Stimulated activated CD8-positive, alpha-beta memory T cell treated with anti-CD3 and anti-CD28 coated beads, Interleukin-12 subunit alpha, Interleukin-12 subunit beta, amount 100 ng/mL, for 4 hours (primary cell): ENCODE measurements at places on chromosomes 7 and 10.

DNA sequence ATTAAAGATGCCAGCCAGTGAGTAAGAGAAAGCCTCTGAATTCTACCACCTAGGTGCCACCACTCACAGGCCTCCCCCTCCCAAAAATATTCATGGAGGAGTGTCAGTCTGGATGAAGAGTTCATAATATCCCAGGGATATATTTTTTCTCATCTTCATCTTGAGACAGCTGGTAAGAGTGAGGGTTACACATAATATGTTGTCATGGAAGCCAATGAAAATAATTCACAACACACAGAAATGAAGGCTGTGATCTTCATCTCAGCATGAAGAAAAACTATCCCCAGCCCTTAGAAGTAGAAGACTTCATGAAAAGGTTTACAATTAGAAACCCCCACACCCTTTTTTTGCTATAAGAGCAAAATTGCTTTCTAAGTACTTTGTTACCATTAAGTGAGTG, 175.6 kb downstream of the DNAH11 start:
- no peak for DNase-seq

GRCh38 chr7:1857487-1858421, 187.7 kb downstream of the ELFN1 start:
- no peak for DNase-seq

DNA sequence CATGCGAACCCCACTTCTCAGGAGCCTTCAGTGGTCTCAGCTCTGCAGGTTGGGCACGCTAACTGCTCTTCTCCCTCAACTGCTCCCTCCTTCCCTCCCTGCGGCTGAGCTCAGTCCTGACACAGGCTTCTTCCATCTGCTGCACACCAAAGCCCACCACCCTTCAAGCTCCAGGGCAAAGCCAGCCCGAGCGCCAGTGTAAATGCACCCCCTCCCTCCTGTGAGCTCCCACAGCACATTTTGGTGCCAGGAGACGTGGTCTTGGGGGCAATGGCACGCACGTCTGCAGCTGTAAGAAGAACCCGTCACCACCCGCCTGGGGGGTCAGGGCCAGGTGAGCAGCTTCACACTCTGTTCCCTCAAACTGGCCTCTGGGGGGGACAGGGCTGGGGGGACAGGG, 15.9 kb downstream of the VIPR2 start:
- no peak for DNase-seq

DNA sequence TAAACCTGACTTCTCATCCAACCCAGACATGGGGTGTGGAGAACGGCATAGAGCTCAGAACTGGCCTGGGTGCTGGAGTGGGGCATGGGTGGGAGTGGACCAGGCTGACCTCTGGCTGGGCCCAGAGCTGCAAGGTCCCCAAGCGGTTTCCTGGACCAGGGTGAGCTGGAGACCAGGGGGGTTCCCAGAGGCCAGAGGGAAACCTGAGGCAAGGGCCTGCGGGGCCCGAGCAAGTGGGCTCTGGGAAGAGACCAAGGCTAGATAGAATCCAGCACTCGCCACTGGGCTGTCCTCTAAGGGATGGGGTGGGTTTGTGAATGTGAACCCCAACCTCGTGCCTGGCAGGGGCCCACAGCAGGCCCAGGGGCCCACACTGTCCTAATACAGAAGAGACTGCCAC, 39.4 kb upstream of the RET start:
- DNase-seq, result no peak

DNA sequence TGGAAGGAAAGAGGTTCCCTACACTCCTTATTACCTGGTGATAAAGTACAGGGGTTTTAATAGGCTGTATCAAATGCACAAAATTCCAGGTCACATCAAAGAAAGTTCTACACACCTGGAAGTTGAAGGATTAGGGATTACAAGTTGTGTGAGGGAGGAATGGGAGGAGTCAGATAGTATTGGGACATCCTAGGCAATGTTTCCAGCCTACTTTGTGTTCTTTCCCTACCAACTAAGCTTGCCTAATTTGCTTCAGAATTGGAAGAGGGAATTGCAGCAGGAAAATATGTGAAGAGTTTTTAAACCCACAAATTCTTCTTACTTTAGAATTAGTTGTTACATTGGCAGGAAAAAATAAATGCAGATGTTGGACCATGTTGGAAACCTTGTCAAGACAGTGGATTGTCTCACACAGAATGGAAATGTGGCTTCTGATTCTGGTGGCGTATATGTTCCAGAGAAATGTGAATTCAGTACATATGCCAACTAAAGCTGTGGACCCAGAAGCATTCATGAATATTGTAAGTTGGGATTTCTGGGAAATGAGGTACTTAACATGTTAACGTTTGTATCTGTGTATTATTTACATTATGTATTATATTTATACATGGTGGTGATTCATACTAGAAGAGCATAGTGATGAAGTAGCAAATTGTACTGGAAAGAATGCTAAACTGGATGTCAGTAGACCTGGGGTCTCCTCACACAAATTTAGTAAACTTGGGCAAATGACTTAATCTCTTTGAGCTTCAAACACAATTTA, at the start of gene LIPM:
TSS of gene LIPM (plus strand) at position 208 of the 763 bp plus-strand sequence. CDS start at position 375, 167 bp downstream.
- no peak for DNase-seq

- DNase-seq, result no peak
Measured at GRCh38 chr10:43801626-43802025, 152.9 kb upstream of the ZNF32 start.

DNA sequence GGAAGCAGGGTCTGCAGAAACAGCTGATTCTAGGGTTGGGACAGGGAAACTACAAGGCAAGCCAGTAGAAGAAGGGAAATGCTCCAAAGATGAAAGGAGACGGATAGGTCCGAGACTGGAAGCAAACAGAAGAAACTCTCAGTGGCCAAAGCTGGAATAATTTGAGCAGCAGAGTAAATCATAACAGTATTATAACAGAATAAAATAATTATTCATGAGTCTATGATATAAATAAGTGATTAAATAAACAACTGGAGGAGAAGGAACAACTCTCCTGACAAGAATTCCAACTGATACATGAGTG, 27.6 kb downstream of the EZH2 start:
- DNase-seq, result no peak

DNA sequence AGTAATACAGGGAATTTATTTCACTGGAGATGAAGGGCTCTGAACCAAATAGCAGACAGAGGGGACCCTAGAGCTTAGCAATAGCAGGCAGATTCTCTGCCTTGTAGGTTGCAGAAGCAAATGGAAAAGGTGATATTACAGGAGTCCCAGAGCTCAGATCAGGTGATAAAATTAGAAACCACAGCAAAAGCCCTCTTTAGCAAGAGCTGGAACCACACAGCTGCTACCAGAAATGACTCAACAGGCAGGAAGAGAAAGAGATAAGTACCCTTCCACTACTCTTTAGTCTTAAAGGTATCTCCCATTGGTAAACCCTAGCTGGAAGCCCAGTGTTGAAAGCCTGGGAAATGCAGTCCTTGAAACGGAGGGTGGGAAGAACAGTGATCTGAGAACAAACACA, 535.6 kb upstream of the GHITM start:
- DNase-seq, result no peak

- no peak for DNase-seq
Measured at GRCh38 chr10:95741807-95742467, 14.0 kb upstream of the ENTPD1 start.

- no peak for DNase-seq
Measured at GRCh38 chr10:99621454-99622251, 1.4 kb upstream of the SLC25A28 start.

DNA sequence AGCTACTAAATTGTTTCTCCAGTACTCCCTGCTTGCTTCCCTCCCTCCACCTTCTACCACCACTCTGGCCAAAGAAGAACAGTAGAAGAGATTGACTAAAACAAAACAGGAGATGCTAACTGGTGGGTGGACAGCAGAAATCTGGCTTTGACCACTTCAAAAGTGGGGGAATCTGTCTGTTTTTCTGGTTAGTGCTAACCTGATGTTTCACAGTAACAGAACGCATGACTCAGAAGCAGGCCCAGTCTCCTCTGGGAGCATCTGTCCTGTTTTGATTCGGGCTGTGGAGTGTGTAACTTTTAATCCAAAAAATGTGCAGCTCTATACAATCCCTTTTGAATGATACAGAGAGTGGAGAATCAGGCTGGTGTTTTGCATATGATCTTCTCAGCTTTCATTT, 32.7 kb upstream of the ZNF438 start:
- no peak for DNase-seq

GRCh38 chr7:124667312-124668153, 98.1 kb downstream of the GPR37 start:
- DNase-seq, result no peak

GRCh38 chr10:54063514-54063913, 737.5 kb downstream of the PCDH15 start:
- DNase-seq, result no peak

DNA sequence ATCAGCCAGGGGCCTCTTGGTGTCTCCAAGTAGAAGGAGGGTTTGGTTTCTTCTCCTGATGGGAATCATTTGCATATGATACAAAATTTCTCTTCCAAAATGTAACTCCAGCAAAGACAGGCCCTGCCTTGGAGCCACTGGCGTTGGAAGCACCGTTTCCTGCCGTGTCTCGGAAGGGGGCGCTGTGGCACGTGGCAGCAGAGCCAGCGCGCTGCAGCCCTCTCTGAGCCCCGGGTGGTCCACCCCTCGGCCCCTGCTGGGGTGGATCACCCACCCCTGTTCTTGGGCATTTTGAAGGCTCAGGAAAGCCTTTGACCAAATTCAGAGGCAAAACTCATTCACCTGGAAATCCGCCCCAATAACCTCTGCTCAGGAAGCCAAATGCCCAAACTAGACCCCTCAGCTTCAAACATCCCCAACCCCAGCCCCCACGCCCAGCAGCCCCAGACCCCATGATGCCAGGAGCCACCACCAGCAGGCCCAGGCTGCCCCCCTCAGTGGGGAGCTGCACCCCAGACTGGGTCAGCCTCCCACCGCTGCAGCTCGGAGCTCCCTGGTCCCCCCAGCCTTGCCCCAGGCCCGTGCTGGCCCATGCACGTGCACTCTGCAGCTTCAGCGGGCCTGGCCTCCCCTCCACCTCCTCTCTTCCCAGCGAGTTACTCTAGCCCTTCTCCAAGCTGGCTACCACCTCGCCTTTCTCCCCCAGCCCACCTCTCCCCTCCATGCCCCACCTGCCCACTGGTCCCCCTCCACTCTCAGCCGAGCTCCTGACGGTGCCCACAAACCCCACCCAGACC, 29.5 kb upstream of the ELFN1 start:
- no peak for DNase-seq

DNA sequence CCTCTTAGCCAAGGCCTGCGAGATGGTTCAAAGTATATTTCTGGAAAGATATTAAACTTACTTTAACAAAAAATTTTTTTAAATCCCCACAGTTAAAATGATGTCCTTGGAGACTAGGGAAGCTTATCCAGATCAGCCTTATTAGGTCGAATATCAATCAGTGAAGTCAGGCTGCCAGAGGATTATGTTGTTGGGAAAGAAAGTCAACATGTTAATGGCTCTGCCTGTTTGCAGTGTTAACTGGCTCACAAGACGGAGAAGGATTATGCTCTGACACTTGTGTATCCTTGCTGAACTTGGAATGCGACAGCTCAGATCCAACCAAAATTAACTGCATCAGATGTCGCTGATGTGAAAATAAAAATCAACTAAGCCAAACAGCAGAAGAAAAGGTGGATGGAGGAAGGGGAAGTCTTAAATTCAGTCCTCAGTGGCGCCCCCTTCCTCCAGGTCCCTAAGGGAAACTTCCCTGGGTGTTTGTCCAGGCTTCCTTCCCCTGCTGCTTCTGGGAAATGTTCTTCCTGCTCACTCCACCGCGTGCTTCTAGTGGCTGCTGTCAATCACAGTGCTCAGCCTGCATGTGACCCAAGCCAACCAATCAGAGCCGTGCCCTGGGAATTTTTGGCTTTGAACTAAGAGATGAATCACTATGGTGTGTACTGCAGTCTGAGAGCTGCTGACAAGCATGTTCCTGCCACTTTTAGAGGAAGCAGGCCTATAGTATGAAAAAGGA, 690.4 kb upstream of the NRP1 start:
- DNase-seq, result no peak

DNA sequence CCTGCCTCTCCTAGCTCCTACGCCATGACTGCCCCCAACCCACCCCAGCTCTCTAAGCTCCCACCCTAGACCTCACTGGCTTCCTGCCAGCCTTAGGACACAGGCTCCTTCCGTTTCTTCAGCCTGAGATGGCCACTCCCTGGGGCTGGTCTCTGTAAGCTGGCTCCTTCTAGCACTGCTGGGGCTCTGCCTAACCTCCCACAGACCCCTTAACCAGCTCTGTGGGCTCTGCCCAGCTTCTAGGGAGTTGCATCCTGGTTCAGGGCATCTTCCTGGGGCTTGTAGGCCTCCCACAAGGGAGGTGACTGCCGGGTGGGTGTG, 478.6 kb upstream of the KLF6 start:
- DNase-seq, result no peak

DNA sequence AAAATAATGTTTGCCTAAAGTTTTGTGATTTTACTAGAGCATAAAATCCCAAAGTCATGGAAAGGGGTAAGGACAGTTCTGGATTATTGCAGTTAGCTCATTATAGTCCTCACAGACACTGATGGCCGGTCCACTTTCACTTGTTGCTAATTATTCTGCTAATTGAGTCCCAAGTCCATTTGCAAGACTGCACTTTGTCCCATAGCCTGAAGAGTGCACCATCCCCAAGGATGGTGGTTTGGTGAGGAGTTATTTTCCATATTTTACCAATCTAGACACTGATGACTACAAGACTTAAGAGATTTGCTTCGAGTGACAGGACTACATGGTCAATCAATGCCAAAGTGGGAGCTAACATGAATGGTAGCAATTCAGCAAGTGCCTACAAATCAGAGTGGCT, 181.8 kb upstream of the CACNA2D1 start:
- DNase-seq, result no peak

DNA sequence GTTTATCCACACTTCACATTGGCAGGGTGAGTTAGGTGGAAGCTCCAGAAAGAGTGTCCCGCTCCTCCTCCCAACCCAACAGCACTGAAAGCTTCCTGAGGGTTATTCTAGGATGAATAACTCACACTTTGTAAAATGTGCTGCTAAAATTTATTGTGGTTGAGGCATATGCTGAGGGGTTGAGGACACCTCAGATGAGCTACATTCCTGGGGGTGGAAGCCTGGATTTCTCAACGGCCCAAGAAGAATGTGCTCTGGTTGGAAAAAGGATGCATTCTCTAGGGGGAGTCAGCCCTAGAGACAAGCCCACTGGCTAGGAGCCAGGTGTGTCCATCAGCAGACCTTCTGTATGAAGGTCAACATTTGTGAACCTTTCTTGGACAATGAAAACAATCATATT, 91.5 kb upstream of the PDE1C start:
- DNase-seq, result no peak

- no peak for DNase-seq
Measured at GRCh38 chr10:72692994-72693781, 1.2 kb downstream of the MCU start.

DNA sequence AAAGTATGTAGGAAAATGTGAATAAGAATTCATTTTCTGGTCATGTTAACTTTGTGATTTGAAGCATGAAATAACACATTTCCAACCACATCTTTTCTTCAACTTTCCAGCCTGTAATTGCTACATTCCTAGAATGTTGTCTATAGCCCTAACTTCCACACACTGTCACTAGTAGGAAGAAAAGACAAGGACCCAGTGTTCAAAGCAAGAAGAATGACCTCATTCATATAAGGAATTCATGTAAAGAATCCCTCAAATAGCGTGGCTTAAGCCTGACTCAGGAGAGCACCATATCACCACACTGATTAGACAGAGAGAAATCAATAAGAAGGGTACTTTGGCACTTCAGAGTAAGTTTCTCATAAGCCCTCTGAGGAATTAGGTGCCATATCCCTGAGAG, 318.7 kb upstream of the CHRM2 start:
- no peak for DNase-seq
